ENCODE measurements at places on chromosomes 2 and 18.

GRCh38 chr2:235851828-235852525 is 316.2 kb downstream of the GBX2 start:
- no peak for DNase-seq

GRCh38 chr2:27640722-27641245 is 11.9 kb downstream of the GPN1 start:
- no peak for DNase-seq

DNA sequence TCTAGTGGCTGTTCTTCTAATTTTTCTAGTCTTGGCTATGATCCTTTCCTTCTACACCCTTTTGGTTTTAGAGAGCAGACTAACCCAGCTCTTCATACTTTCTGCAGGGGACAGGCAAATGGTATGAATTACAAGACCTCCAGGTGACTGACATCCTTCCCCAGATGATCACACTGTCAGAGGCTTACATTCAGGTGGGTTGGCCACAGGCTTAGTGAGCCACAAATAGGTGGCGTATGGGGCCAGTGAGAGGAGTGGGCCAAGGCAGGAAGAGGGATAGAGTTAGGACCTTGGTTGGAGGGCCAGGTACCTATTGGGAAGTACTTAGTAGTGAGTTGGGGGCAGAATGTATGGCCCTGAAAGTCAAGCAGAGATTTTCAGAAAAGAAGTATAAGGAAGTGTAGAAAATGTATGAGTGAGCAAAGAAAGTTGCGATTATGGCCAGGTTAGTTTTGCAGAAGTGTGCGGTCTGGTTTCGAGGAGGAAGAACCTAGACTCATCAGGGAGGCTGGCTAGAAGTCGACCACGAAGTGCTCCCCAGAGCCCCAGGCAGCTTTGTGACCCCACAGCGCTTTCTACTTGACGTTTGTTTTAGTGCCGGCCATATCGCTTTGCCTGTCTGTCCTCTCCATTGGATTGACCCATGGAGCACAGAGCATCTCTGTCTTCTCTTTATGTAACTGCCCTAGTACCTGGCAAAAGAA is 20.0 kb downstream of the SFTPB start:
- no peak for DNase-seq

DNA sequence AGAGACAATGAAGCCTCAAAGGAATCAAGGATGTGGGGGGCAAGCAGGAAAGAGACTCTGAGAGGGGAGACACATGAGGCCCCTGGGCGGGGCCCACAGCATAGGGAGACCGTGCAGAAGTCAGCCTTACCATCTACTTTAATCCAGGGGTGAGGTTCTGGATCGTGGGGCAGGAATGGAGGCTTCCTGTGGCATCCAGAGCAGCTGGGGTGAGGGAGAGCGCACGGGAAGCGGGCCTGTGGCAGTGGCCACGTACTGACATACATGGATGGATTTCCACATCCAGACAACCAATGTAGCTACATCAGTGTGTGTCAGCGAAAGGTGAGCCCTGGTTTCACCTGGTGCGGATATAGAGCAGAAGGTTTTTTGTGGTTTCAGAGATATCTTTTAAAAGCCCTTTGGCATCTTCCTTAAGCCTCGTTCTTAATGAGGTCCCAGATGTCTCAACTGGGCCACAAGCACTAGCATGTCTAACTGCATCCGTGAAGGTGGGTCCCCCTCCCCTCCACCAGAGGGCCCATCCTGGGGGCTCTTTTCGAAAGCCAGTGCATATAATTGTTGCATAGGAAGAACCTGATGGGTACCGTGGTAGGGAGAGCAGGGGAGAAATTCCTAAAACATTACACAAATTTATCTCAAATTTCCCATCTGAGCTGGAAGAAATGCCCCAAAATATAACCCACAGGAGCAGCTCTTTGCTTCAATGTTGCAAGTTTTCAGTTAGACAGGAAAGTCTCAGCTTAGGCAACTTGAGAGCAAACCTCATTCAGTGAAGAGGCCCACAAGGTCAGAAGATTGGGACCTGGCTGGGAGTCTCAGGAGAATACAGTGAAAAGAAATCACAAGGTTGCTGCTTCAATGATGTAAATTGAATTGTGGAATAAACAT is 90.9 kb downstream of the SP3 start:
- no peak for DNase-seq

- no peak for DNase-seq
These were observed 607.5 kb upstream of the REG3G start for GRCh38 chr2:78418021-78418420.

DNA sequence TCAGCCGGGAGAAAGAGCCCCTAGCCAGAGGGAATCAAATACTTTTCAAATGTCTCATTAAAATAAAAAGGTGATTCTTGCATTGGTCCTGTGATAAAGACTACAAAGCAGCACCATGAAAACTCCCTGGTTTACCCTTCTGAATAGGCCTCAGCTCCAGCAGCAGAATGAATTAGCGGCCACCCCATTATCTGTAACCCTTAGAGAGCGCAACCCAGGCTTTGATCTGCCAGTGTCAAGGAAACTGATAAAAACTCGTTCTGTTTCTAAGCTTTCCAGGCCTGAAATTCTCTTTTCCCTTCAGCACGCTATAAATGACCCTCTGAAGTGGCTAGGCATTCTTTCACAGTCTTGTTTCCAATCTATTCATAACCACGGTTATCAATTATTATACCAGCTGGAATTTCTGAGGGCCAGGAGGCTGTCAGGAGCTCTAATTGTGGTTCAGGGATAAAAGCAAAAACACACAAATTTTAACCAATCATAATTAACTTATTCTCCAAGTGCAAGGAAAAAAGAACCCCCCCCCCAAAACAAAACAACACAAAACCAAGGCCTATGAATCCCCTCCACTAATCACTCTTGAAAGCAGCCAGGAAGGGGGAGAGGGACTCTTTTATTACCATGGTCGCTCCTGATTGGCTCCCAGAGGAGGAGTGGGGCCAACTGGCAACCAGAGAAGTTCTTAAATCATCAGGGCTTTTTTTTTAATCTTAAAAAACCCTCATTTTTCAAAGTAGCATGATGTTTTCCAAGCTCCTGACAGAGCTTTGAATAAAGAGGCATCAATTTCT is 258.9 kb downstream of the CYRIA start:
- DNase-seq, result no peak

- peak; percentile 94 for DNase-seq
These were observed 12.1 kb downstream of the CD226 start for GRCh38 chr18:69935319-69936190.

GRCh38 chr2:190860985-190861680 is 19.5 kb upstream of the GLS start:
- DNase-seq, result no peak

DNA sequence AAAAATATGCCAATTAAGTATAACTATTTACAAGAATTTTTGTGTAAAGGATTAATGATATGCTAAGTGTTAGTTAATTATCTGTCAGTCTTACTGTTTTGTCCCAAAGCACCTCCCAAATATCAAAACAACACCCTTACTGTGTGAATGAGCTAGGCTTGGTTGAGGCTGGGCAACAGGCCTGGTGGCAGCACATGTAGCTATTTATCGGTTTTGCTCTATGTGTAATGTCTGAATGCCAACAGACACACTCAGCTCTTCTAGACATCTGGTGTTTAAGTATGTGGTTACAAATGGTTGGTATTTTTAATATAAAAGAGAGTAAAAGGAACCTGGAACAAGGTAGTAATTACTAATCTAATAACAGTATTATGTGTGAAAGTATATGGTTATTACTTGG is 175.3 kb downstream of the RAB3GAP1 start:
- no peak for DNase-seq

DNA sequence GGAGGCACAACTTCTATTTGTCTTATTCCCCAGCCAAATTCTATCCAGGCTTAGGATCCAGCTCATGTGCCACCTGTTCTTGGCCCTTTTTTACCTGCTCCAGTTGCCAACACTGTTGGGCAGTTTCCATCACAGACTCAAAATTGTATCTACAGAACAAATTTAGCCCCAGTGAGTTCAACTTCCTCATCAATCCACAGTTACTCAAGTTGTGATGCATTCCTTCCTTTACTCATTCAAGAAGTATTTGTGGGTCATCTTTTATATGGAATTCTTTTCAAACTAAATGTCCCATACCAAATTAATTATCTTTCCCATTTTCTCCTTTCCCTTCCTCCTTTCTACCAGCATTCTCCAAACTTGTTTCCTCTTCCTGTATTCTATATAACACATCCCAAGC is 12.7 kb upstream of the DDX18 start:
- no peak for DNase-seq

- DNase-seq, result no peak
These were observed 54.5 kb downstream of the HS1BP3 start for GRCh38 chr2:20596193-20596972.

DNA sequence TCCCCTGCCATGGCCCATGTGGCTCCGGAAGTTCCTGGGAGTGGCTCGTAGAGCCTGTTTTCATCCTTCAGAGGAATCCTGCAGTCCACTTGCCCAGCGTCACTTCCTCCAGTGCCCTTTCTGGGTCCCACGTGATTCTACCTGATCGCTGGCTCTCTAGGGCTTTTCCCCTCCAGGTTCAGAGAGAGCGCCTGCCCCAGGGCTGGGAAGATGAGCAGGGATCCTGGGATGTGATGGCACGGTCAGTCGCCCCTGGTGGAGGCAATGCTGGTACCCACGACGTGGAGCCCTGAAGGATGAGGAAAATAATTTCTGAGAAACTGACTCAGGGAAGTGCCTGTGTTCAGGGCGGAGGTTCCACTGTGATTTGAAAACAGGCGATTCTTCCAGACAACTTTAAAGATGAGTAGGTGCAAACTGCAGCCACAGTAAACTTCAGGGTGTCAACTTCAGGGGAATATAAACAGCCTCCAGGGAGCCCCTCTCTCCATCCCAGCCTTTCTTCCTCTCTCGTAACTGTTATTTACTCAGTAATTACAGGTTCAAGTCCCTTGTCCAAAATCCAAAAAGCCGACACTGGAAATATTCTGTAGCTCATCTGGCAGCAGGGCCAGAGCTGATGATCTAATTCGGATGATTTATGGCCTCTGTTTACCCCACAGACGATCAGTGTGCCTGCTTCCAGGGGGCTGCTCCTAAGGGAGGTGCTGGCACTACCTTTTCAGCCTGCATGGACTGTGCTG is 105.9 kb downstream of the AGAP1 start:
- no peak for DNase-seq

GRCh38 chr18:57666818-57667497 is 45.3 kb upstream of the NARS1 start:
- no peak for DNase-seq

- DNase-seq, result no peak
These were observed 325.3 kb upstream of the TFPI start for GRCh38 chr2:187879491-187879890.

- no peak for DNase-seq
These were observed 38.6 kb downstream of the PTPRM start for GRCh38 chr18:7605705-7606104.

GRCh38 chr2:232322560-232323327 is 55.8 kb upstream of the ALPP start:
- peak; percentile 45 for DNase-seq

- no peak for DNase-seq
These were observed 93.5 kb downstream of the VWA3B start for GRCh38 chr2:98180456-98180855.

DNA sequence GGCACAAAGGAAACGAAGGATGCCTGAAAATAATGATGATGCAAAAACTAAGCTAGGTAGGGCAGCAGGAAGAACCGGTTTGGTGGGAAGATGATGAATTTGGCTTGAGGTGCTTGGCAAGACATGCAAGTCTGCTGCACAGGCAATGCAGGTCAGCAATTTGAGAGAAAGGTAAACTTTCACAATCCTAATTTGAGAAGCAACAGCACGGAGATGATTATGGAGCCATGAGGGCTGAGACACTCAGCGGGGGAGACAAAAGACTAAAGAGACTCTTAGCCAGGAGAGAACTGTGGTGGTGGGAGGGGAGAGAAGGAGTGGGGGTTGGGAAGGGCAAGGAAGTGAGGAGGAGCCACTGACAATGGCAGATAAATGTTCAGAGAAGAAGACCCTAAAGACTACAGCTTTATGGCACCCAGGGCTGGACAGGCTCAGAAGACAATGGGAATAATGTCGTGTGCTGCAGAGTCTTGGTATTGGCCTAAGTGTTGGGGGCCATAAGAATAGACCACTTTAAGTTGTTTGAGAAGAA is 19.4 kb upstream of the RNF149 start:
- no peak for DNase-seq

DNA sequence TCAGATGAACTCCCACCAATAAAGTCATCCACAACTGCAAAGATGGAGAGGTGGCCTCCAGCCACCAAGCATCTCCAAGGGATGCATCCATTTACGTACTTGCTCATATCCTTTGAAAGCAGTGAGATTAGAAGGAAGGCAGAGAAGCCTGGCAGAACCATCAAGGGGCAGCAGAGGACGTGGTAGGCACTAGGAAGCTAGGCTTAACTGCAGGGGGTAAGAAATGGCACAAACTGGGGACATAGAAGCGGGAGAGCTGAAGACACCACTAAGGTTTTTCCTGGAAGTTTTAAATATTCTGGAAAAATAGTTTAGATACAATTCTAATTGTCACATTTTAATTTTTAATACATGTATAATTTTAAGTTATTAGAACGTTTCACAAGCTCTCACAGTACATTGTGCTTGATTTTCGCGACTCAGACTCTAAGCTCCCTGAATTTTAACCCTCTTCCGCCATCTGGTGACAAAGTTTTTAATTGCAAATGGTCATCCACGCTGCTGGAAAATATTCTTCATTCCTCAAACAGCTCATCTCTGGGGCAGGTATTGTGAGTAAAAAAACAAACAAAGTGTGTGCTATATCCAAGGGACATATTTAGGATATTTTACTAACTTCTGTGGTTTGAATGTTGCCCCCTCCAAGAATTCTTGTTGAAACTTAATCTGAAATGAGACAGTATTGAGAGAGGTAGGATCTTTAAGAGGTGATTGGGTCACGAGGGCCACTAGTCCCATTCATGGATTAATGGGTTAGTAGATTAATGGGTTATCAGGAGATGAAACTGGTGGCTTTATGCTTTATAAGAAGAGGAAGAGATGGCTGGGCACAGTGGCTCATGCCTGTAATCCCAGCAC is 1.6 kb upstream of the PSTPIP2 start:
- peak; percentile 65 for DNase-seq

- no peak for DNase-seq
These were observed 22.2 kb upstream of the ETAA1 start for GRCh38 chr2:67374949-67375348.

DNA sequence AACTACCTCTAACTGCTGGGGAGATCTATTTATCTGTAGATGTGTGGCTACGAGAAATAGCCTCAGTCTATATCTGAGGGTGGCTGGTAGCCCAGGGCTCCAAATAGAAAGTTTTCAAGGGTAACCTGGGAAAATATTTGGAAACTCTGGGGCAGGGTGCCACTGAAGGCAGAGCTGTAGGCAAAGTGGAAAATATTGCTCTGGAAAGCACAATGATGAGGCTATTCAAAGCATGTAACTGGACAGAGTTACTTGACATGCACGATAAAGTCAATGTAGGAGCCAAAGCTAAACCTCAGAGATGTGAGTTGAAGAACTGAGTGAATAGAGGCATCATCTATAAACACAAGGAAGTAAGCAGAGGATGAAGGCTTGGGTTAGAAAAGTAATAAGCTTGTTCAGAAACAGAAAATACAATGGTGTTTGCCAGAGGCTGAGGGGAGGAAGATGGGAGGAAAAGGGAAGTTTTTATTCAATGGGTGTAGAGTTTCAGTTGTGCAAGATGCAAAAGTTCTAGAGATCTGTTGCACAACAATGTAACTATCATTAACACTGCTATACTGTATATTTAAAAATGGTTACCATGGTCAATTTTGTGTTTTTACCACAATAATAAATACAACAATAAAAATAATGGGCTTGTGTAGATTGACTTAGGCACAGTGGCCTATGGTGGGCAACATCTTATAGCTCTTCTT is 171.6 kb downstream of the MBD2 start:
- DNase-seq, result no peak

- no peak for DNase-seq
These were observed 233.8 kb upstream of the PIK3C3 start for GRCh38 chr18:41721103-41721790.
